ENCODE measurements at places on chromosomes 7 and 10.
A peak's percentile ranks its signal among the peaks of the same experiment; 100 is the strongest.

GRCh38 chr10:35012781-35013180 lies 77.4 kb downstream of the CUL2 start:
- no peak for DNase-seq

- peak; percentile 74 for DNase-seq
These were observed 10.2 kb downstream of the EN2 start for GRCh38 chr7:155467846-155468784.

- DNase-seq: peak; percentile 59
These were observed 86.2 kb upstream of the DYNC1I1 start for GRCh38 chr7:95686109-95686508.

GRCh38 chr10:98080494-98080893 lies 50.1 kb upstream of the CRTAC1 start:
- no peak for DNase-seq

Measured in neural progenitor cell (in vitro differentiated cells).